ENCODE measurements at places on chromosomes 4 and X.

- DNase-seq = peak; percentile 73
Measured at GRCh38 chrX:124406294-124407014, 60.1 kb downstream of the SH2D1A start.

- no peak for DNase-seq
Measured at GRCh38 chr4:80259012-80259411, 7.5 kb upstream of the FGF5 start.

GRCh38 chr4:183241322-183241640, 78.8 kb downstream of the CLDN22 start:
- DNase-seq = no peak

DNA sequence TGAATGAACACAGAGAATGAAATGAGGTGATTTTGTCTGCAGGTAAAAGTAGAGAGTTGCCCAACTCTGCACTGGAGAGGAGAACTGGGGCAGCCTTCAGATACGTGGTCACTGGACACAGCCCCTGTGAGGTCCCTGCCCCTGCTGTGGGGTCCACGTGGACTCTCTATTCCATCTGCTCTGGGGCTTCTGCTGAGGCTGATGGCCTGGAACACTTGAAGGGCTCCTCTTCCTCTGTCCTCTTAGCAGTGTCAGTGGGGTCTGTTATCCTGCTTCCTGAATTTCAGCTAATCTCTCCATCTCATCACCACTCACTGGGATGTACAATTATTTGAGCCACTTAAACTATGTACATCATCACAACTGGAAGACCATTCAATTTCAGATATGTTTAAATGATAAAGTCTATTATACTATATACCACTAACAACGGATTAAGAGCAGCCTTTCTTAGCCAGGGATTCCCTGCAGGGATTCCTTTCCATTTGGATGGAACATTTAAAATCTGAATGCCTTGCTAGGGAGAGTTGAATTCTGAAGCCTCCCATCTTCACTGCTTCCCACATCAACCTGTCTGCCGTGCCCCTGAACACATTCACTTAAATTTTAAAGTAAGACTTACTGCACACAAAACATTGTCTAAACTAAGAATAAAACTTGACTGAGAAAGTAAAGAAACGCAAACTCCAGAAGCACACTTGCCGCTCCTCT, 74.0 kb downstream of the CC2D2A start:
- DNase-seq = no peak

DNA sequence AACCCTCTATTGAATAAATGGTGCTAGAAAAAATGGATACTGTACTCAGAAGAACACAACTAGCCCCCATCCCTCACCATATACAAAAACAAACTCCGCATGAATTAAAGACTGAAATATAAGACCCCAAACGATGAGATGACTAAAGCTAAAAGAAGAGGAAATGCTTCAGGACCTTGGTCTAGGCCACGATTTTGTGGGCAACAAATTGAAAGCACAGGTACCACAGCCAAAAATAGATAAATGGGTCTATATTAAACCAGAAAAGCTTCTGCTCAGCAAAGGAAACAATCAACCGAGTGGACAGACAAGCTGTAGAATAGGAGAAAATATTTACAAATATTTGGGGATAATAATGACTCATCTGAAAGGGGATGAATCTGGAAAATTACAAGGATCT, 86.4 kb upstream of the DHRSX start:
- DNase-seq = no peak

DNA sequence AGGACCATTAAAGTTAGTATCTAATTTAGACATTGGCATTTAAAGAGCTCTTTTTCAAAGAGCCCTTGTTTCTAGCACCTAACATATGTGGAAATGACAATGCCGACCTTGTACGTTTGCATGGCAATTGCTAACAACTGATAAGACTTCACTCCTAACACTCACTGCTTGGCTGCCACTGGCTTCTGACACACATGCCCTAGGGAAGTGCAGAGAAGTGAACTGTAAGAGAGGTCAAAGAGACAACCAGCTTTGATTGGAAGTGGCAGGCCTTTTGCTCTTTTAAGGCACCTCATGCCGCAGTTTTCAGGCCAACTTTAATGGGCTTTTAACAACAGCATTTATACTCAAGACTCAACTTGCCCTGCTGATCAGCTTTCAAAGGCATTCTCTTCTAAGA, 158.4 kb downstream of the RAB28 start:
- no peak for DNase-seq

GRCh38 chr4:31408121-31408520, 688.0 kb downstream of the PCDH7 start:
- no peak for DNase-seq

GRCh38 chrX:139691493-139691842, 16.5 kb downstream of the MCF2 start:
- no peak for DNase-seq

DNA sequence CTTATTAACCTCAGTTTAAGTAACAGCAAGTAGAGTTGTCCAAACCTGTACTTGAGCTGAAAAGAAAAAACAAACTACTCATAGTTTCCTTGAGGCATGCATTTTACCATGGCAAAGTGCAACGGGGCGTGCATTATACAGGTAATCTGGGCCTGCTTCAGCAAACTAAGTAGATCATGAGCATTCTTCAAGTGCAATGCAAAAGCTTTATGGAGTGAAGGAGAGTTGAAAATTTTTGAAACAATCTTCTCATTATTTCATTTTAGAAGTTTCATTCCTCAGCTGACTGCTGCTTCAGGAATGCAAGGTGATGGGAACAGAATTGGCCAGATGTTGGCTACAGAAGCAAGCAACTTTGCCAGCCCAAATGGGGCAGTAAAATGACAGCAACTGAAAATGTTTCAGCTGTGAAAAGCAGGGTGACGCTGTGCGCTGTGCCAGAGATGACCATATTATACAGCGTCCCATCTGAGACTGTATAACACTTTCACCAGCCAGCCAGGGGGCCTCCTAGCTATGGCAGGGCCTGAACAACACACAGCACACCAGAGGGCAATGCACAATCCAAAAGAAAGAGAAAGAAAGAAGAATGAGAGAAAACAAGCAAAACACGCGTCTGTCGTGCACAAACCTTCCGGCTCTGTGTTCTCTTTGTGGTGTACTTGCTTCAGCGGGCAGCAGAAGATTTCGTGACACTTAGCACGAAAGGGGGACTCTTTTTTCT, 145.5 kb upstream of the FGF13 start:
- no peak for DNase-seq

DNA sequence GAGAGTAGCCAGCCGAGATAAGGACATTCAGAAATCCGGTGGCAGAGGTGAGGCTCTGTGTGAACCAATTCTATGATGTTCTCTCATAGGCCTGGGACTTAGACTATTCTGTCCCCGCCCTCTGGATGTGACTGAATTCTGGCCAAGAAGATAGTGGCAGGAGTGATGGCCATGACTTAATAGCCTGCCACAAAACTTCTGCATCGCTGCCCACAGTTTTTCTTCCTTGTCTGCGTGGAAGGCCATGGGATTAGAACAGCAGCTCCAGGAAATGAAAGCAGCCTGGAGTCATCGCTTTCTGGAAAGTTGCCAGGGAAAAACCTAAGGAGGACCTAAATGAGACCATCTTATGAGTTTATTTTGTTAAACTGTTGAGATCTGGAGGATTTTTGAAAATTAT, 134.7 kb downstream of the F11 start:
- no peak for DNase-seq

DNA sequence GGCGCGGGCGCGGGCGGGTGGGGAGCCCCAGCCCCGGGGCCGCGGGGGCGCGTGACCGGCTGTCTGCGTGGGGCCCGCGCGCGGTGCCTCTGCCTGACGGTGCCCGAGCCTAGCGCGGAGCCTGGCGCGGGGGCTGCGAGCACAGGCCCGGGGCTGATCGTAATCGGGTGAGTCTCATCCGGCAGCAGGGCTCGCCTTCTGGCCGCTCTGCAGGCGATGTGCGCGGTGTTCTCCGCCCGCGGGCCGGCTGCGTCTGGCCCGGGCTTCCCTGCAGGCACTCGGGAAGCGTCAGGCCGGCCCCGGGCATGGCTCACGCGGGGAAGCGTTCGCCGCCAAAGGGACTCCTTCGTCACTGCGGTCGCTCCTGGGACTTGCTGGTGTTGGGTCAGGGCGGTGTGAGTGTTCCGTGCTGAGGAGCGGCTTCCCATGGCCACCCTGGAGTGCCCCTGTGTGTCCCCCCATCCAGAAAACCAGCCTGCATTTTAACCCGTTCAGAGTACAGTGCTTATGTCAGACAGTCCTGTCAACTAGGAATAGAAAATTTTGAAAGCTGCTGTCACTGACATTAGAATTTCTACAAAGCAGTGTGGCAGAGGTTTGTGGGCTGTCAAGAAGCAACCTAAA, 40.6 kb downstream of the FAM149A start:
- no peak for DNase-seq

- no peak for DNase-seq
Measured at GRCh38 chr4:13984991-13985800, 357.7 kb upstream of the BOD1L1 start.

- DNase-seq = no peak
Measured at GRCh38 chr4:177519481-177520260, 77.4 kb upstream of the AGA start.

DNA sequence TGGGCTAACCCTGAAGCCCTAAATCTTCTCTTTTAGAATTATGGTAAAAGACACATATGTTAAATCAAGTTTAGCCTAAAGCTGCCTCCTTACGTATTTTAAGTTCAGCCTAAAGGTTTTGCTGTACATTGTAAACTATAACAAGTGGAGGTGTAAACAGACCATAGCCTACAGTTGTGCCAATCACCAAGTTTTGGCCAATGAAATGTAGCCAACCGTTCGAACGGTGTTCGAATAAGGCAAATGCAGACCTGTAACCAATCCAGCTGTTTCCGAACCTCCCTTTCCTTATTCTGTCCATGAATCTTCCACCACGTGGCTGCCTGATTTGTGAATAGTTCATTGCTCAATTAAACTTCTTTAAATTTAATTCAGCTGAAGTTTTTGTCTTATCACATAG, 52.1 kb upstream of the TBC1D9 start:
- no peak for DNase-seq

- no peak for DNase-seq
Measured at GRCh38 chrX:37658343-37659030, 27.1 kb upstream of the XK start.

DNA sequence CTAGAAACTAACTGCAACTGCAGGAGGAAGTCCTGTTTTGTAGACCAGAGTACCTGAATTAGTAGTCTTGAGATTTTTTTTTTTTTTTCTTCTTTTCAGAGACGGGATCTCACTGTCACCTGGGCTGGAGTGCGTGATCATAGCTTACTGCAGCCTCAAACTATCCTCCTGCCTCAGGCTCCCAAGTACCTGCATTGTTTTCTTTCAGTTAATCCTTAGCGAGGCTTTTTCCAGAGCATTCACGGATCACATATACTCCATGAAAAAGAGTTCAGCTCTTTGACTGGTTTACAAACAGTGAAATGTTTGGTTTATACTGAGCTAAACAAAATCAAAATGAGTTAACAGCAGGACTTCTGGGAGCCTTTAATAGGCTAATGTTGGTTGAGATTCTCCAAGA, 45.8 kb downstream of the KLHL15 start:
- no peak for DNase-seq

- no peak for DNase-seq
Measured at GRCh38 chr4:126593626-126594025, 1039.1 kb upstream of the INTU start.

GRCh38 chr4:44670506-44671199, 7.6 kb upstream of the GUF1 start:
- no peak for DNase-seq

DNA sequence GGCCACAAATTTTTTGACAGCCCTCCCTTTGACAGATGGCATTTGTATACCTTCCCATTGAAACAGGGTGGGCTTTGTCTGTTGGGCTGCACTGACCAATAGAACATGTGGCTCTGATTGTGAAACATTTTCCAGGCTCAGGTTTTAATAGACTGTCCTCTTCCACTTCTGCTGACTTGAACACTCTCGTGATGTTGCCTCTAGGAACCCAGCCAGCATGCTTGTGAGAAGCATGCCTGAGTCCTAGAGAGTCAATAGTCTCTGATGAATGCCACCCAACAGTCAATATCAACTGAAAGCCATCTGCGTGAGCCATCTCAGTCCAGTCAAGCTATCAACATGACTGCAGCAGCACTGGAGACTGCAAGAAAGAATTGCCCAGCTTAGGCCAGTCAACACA, 290.0 kb downstream of the SLC7A11 start:
- DNase-seq = no peak

DNA sequence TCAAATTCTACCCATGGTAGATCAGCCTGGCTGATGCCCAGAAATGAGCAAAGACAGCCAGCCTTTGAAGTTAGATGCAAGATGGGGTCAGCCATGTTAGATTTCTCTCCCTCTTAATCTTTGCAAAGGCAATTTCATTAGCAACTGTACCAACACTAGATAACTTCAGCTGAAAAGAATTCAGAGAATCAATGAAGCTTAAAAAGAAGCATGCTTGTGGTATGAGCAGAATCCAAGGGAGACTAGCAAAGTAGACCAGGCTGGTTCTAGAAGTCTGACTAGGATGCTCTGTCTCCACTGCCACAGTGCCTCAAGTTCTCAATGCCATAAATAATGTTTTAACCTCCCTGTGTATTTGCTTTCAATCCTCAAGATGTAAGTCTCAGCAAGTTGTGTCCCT, 247.3 kb downstream of the SLC7A11 start:
- no peak for DNase-seq

GRCh38 chr4:164716901-164717300, 37.0 kb upstream of the SMIM31 start:
- no peak for DNase-seq

DNA sequence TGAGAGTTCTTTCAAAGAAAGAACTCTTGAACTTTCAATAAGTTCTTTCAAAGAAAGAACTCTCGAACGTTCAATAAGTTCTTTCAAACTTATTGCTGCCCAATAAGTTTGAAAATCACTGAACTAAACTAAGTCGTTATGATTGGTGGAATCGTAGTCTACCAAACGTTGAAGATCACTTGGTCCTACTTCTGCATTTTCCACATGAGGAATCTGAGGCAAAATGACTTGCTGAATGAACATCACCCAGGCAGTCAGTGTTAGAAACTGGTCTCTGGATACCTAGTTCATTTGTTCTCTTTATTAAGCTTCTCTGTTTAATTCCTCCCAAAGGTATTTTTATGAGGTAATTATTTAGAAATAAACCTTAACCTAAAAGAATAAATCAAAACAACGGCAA, 7.1 kb upstream of the CNOT6L start:
- no peak for DNase-seq

- DNase-seq = no peak
Measured at GRCh38 chr4:34850968-34851367, 1393.3 kb downstream of the ARAP2 start.

DNA sequence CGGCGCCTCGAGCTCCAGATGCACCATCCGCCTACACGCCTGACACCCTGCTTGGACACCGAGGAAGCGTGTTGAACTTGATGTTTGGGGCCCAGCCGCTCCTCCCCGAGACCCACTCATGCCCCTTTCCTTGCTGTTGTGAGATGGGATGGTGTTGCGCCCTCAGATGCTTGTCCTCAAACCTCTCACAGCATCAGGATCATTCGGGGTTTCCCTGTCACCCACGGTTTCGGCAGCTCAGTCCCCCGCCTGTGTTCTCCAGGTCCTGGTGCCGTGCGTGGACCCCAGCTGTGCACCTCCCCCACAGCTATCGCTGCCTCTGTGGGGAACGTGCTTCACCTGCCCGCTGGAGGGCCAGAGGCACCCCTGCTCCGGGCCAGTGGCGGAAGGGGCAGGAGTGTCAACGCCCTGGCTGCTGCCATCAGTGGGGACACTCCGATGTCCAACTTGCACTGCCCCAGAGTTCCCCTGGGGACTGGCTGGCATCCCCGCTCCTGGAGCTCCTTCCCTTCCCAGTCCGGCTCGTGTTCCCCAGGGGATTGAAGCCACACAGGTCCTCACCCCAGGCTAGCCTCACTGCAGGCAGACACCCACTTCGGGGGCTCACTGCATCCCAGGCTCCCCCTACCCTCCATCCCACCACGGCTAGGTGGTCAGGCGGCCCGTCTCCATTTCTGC, 82.3 kb upstream of the ADRA2C start:
- no peak for DNase-seq

GRCh38 chr4:39568805-39569204, 41.6 kb upstream of the UGDH start:
- no peak for DNase-seq
